ENCODE measurements at places on chromosomes 4 and X.

- DNase-seq: no peak
Measured at GRCh38 chrX:40445691-40446090, 135.1 kb upstream of the ATP6AP2 start.

GRCh38 chrX:150715184-150715583 is 22.0 kb downstream of the MTMR1 start:
- no peak for DNase-seq

- no peak for DNase-seq
Measured at GRCh38 chr4:11729548-11729947, 300.9 kb upstream of the HS3ST1 start.

- DNase-seq: no peak
Measured at GRCh38 chrX:2894885-2895292, 34.2 kb downstream of the ARSD start.

DNA sequence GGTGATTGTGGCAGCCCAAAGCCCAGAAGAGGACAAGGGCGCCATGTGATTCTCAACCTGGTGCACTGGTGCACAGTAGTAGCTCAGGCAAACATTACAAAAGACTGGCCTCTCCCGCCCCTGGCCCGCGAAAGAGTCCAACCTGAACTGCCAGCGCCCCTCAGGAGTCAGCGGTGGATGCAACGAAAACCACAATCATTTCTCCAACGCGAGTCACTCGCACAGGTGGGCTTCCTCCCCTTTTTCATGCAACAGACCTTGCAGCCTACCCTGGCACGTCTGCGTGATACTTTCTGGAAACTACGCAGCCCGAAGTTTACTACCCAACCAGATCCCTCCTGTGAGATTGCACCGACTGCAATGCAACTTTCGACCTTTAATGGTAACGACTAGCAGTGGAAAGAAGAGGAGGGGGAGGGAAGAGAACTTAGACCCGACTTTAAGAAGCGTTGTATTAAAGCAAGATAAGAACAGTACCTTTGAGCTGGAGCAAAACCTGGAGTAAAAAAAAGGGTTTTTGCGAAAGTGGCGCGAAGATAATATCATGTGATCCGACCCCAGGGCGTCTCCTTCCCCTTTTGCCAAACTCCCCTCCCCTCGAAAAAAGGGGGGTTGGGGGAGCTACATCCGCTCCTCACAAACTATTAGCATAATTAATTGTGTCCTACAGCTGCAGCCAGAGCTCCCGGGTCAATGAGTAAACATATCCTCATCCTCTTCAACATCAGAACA is 63.3 kb upstream of the CCDC160 start:
- DNase-seq: no peak

- DNase-seq: no peak
Measured at GRCh38 chr4:1406394-1406980, at the start of gene NKX1-1. TSS of gene NKX1-1 (minus strand) at chr4:1406442. CDS start at chr4:1406442, 0 bp downstream.
